ENCODE measurements at places on chromosomes 7 and 10.

DNA sequence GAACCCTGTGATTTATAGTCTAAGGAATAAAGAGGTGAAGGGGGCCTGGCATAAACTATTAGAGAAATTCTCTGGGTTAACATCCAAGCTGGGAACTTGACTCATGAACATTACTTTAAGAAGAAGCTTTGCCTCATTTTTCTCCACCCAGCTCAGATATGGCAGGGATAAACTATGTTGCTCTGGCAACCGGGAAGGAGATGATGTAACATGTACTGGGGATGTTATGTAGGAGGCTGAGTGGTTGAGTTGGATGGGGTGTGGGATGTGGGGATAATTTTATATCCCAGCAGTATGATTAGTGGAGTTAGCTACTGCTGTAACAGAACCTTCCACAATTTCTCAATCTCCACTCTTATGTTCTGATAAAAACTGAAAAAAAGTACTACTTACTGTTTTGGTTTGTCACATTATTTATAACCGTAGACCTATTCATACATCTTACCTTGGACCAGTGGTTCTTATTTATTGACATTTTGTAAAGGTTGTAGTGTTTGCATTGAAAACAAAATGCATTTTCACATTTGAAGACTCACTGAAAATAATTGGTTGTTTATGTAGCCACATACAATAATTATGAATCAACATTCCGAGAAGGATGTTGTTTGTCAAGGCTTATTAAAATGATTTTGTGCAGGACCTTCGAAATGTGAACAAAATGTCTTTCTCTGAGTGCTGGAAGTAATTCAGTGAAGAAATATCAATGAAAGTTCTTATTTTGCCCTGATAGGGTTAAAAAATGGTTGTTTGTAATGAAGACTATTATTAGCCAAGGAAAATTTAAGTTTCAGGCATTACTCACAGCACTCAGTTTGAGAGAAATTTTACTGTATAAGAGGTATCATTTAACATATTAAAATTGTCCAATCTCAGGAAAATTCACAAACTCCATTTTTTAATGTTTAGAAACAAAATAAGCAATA lies 1.3 kb downstream of the OR2F2 start:
- no peak for DNase-seq

DNA sequence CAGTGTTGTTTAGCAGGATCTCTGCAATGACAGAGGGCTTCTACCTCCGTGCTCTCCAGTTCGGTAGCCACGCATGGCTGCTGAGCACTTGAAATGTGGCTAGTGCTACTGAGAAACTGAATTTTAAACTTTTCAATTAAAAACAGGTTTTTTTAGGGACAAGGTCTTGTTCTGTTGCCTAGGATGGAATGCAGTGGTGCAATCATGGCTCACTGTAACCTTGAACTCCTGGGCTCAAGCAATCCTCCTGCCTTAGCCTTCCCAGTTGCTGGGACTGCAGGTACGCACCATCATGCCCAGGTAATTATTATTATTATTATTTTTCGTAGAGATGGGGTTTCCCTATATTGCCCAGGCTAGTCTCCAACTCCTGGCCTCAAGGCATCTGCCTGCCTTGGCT lies 13.4 kb upstream of the SFRP5 start:
- DNase-seq, result no peak

DNA sequence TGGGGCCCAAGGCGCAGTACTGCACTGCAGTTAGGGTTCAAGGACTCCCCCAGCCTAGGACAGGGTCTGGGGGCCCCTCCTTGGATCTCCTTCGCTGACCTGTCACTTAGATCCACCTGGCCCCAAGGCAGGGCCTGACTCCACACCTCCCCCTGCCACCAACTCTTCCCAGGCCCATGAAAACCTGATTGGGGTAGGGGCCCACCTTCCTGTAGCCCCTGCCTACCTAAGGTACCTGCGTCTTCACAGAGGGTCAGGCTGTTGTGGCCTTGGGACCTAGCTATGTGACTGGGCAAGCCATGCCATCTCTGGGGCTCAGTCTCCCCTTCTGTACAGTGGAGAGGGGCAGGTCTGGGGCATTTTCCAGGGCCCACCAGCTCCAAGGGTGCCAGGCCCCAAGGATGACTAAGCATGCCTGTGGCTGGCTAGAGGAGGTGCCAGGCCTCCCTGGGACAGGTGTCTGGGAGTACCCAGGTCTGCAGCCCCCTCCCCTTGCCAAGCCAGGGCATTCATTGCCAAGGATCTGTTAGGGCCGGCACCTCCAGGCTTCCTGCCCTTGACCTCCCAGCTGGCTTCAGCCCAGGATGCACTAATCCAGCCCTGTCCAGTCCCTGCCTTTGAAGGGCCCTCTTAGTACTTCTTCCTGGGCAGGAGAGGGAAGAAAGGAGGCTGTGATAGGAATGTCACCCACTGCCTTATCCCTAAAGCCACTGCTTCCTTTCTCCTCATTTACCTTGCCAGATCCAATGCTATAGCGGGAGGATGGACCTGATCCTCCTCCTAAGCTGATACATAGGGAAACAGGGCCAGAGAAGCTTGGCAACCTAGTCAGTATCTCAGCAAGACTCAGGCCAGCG lies 1.3 kb downstream of the LIMK1 start:
- DNase-seq, result no peak

- DNase-seq, result no peak
Measured at GRCh38 chr7:143516981-143517380, 39.3 kb downstream of the TAS2R41 start.

- DNase-seq, result no peak
Measured at GRCh38 chr7:365593-365992, 75.6 kb downstream of the FOXL3 start.

- no peak for DNase-seq
Measured at GRCh38 chr7:106779877-106780276, 85.2 kb upstream of the PIK3CG start.

- no peak for DNase-seq
Measured at GRCh38 chr7:133431134-133431724, 178.4 kb downstream of the EXOC4 start.

GRCh38 chr7:9226500-9226899 lies 793.1 kb downstream of the NXPH1 start:
- no peak for DNase-seq

DNA sequence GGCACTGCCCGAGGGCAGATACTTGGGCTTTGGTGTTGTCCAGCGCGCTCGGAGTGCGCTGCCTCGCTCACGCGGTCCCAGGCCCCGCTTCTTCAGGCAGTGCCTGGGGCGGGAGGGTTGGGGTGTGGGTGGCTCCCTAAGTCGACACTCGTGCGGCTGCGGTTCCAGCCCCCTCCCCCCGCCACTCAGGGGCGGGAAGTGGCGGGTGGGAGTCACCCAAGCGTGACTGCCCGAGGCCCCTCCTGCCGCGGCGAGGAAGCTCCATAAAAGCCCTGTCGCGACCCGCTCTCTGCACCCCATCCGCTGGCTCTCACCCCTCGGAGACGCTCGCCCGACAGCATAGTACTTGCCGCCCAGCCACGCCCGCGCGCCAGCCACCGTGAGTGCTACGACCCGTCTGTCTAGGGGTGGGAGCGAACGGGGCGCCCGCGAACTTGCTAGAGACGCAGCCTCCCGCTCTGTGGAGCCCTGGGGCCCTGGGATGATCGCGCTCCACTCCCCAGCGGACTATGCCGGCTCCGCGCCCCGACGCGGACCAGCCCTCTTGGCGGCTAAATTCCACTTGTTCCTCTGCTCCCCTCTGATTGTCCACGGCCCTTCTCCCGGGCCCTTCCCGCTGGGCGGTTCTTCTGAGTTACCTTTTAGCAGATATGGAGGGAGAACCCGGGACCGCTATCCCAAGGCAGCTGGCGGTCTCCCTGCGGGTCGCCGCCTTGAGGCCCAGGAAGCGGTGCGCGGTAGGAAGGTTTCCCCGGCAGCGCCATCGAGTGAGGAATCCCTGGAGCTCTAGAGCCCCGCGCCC lies at the start of gene NPY:
Gene NPY, plus strand, starts transcription at position 294 of the 802 bp plus-strand sequence. CDS start 1,051 bp downstream, outside the sequence.
- no peak for DNase-seq

DNA sequence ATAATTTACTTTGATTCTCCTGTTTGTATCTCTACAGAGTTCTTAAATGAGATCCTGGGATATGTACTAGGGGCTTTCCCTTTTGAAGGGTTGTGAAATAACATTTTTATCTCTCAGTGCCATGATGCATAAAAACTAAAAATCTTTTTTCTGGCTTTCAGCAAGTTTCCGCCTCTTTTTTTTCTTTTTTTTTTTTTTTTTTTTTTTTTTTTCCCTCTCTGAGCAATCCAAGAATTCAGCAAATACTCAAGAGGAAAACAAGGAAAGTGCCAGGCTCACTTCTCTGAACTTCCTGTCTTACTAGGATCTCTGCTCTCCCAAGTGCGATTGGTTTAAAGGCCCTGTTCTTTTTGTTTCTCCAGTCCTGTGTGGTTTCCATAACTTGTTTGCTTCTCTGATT lies 79.9 kb downstream of the HYCC1 start:
- DNase-seq, result no peak

DNA sequence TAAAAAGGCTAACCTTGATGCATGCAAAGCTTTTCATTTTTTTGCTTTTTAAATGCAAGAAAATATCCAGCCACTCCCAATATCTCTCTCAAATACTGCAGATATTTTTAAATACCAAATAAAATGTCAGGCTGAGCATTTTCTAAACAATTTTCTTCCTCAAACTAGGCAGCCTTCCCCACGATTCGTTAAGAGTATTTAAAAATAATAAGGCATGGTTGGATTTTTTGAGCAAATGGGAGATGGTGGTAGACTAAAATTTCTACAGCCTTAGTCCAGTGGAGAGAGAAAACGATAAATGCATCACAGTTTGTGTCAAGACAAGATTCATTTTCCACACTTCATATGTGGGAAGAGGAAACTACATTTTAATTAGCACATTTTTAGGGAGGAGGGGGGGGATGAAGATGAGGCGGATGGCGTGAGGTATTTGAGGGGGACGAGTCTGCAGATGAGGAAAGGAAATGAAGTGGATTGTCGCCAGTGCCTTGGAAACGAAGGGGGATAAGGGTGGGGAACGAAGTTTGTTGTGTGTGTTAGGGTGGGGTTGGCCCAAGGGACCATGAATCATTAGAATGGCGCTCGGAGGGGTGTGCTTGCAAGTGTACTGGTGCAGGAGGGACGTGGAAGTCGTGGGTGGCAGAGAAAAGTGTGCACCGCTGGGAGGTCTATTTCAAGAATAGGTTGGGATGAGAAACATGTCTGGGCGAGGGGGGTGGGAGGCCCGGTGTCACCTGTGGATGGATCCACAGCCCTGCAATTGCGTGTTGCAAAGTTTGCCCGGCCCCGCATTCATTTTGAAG lies 1.2 kb upstream of the ADD3 start:
- no peak for DNase-seq

DNA sequence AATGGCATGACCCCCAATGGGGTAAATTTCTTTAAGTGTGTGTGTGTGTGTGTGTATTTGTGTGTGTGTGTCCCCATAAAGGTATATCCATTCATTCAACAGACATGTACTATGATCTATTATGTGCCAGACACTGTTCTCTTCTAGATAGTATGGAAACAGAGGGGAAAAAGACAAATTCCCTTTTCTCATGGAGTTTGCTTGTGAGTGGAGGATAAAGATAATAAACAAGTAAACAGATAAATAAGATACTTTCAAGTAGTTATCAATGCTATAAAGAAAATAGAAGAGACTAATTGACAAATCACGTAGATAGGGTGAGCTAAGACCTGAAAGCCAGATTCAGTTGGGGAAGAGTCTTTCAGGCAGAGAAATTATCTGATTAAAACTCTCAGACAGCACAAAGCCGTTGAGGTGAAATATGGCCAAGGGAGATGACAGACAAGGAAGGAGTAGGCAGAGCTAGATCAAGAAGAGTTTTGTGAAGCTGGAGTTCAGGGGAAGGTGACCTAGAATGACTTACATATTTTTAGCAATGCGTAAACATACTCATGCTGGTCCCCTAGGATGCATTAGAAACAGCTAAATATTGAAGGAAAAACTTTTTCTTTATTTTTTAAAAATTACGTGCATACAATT lies 45.2 kb upstream of the DMTF1 start:
- DNase-seq, result no peak

DNA sequence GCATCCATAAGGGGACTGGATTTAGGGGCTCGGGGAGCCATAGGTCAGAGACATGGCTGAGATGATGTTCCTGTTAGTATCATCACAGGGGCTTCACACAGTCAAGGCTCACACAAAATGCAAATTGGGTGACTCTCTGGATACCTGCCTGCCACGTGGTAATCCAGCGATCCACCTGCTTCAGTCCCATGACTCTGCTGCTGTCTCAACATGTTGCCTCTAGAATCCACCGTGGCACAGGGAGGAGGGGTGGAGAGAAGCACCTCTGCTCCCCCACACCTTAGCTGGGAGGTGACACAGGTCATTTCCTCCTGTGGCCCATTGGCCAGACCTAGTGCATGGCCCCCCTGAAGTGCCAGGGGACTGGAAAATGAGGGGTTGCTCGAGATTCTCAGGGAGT lies 83.1 kb downstream of the CDH23 start:
- no peak for DNase-seq

DNA sequence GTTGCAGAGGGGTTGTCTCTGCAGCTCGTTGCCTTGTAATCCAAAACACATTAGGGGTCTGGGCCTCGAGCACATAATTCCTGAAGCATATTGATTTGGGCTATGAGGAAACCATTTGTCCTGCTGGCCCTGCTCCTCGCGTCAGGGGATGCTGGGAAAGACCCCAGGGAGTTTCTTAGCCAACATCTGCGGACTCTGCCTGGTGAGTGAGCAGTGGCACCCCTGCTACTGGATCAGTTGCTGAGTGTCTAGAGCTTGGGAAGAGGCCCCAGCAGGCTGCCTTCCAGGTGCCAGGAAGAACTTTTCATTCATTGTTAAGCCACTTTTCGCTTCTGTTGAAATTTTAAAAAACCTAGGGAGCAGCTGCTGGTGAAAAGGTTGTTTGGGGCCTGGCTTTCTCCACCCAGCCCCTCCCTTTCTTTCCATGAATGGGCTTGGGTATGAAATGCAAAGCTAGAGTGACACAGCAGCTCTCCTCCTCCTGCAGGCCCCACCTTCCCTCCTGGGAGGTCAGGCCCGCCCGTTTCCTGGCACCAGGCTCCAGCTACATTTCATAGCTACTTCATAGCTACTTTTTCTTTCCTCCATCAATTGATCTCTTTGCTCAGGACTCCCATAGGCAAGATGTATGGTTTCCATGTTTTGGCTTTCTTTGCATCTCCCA lies 26.8 kb downstream of the TACR2 start:
- no peak for DNase-seq

DNA sequence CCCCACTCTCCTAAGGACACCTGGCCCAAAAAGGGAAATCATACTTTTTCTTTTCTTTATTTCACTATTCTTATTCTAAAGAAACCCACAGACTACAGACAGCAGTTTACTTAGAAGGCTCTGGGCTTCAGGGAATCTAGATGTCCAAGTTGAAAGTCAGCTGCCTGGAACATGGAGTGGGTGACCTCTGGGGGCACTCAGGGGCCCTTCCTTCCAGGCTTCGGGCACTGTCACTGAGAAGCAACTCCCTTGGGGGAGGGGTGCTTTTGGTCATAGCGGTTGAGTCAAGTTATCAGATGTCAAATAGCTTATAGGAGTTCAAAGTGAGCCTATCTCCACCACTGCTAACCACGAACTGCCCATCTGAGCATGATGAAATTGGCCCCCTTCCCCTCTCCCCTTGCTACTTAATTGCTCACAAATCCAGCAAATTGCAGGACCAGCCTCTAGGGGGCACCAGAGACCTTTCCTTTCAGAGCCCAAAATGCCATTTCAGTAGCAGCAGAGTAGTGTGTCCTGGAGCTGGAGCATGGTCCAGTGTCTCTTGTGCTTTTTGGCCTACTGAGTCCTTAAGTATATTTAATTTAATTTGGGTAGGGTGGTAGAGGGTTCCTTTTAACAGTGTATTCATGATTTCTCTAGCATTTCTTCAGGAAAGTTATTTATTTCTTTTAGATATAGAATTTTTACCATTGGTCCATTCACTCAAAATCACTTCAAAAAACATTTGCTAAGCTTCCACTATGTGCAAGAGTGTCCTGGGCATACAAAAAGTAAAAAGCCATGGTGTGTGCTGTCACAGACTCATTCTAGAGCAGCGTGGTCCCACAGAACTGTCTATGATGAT lies 463.8 kb downstream of the KCNMA1 start:
- no peak for DNase-seq

All from C1 segment of cervical spinal cord (tissue), 14 donors.